ENCODE measurements at places on chromosomes 3 and 15.

DNA sequence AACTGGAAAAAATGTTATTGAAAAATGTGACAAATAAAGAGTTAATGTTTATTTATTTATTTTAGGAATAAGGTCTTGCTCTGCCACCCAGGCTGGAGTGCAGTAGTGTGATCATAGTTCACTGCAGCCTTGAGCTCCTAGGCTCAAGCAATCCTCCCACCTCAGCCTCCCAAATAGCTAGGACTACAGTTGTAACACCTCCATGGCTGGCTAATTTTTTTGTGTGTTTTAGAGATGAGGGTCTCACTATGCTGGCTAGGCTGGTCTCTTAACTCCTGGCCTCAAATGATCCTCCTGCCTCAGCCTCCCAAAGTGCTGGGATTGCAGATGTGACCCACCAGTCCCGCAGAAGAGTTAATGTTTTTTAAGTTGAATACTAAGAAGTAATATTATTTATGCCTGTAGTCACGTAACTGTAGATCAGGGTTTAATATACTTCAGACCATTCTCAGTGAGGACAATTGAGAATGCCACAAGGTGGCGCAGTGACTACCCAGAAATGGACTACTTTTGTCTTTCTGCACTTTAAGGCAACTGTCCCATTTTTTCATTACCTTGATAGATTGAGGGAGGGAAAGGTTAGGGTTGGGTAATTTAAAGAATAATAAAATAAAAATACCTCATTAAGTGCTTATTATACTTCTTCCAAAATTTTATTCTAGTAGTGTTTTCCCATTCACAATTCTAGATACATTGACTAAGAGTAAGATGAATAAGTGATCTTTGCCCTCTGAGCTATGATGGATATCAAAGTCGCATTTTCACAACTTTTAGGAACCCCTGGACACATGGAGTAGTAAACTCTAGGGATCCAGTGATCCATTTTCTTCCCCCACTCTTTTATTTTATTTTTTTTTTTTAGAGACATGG is 6.0 kb downstream of the MUC13 start:
- DNase-seq, result peak; percentile 29

GRCh38 chr3:23739536-23739935 is 66.2 kb upstream of the UBE2E1 start:
- no peak for DNase-seq

GRCh38 chr15:90807074-90807785 is 61.2 kb upstream of the FURIN start:
- DNase-seq, result no peak

DNA sequence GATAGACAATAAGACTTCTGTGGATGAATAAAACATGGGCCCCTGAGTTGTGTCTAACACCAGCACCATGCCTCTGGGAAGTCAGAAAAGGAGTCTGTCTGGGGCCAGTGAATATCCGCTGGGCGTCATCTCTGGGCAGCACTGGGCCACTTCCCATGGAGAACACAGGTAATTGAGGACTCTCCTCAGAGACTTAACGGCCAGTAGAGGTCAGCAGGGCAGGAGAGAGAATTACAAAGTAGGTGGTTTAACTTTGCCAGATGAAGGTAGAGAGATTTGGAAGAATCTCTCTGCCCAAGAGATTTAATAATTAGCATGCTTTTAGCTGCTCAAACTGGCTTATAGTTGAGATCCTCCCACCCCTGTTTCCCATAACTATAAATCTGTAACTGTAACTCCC is 65.7 kb downstream of the OCA2 start:
- DNase-seq, result no peak

GRCh38 chr3:105414841-105415240 is 48.1 kb downstream of the ALCAM start:
- DNase-seq, result no peak

- no peak for DNase-seq
Observed at GRCh38 chr3:144652573-144652972, 681.0 kb downstream of the DIPK2A start.

DNA sequence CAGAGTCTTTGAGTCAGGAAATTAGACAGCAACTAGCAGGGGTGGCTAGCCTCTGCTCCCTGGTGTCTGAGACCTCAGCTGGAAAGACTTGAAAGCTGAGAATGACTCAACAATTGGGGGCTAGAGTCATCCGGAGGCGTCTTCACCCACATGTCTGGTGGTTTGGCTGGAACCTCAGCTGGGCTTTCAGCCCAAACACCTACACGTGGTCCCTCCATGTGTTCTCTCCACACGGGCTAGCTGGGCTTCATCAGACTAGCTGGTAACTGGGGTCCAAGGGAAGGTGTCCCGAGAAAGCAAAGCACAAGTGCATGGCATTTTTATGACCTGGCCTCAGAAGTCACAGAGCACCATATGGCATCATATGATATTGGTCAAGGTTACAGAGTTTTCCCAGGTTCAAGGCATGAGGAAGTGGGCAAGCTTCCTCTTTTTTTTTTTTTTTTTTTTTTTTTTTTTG is 19.9 kb upstream of the ABHD2 start:
- DNase-seq, result no peak

DNA sequence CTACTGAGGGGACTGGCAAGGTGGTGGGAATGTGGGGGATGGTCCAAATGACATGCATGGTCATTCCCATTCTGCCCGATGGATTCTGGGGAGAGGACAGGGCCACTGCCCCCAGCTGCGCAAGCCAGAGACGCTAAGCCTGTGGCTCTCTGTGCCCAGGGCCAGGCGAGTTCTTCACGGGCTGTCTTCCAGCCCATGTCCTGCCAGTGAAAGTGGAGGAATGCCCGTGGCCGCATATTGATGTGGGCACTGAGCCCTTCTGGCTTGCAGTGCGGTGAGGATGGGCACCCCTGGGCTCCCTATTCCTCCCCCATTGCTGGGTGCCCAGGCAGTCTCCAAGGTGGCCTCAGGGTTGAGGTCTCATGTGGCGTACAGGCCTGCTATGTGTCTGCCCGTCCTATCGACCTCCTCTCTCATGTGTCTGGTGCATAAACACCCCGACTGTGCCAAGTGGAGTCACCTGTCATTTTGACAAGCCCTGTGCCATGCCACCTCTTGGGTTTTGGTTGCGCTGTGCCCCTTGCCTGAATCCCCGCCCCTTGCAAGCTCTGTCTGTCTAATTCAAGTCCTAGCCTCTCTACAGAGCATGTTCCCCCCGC is 116.8 kb downstream of the TMEM266 start:
- no peak for DNase-seq

DNA sequence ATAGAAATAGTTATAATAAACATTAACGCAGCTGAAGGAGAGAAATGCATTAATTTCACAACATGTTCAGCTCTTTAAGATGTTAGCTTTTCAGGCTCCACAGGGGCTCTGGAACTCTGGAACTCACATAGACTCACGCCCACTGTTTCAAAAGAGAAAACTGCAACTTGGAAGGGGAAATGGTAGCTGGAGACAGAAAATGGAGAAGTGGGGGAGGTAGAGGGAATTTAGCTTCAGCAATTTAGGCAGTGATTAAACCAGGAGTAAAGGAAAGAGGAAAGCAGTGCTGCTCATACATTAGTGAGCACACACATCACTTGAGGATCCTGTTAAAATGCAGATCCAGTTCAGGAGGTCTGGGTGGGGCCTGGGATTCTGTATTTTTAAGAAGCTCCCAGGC is 274.8 kb upstream of the TRIM42 start:
- DNase-seq, result no peak

DNA sequence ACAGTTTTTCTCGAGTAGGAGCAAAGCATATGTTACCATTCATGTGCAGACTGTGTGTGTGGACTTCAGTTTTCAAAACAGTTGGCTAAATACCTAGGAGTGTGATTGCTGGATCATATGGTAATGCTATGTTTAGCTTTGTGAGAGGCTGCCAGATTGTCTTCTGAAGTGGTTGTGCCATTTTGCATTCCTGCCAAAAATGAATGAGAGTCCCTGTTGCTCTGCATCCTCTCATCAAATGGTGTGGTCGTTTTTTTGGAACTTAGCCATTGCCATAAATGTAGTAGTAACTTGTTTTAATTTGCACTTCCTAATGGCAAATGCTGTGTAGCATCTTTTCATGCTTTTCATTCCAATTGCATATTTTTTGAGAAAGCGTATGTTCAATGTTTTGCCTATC is 77.2 kb upstream of the NDN start:
- no peak for DNase-seq

GRCh38 chr15:76217029-76217881 is 94.0 kb downstream of the ETFA start:
- no peak for DNase-seq

- DNase-seq, result no peak
Observed at GRCh38 chr3:117355566-117355965, 646.0 kb downstream of the TUSC7 start.

- no peak for DNase-seq
Observed at GRCh38 chr3:112126511-112126911, 6.5 kb downstream of the GCSAM start.

DNA sequence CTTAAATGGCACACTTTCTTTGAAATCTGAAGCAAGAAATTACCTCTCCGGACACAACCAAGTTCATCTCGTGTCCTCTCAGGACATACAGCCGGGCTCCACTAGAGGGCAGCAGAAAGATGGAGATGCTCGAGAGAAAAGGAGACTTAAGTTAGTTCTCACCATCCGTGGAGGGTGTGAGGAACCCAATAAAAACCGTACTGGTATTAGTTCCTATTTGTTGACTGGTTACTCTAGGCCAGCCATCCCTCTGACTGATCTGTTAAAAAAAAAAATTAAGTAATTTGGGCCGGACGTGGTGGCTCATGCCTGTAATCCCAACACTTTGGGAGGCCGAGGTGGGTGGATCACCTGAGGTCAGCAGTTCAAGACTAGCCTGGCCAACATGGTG is 7.9 kb upstream of the CYP11A1 start:
- DNase-seq, result peak; percentile 73

- DNase-seq, result no peak
Observed at GRCh38 chr15:41594801-41595746, 36.1 kb downstream of the TYRO3 start.

GRCh38 chr3:187011915-187012314 is 81.6 kb downstream of the ST6GAL1 start:
- DNase-seq, result no peak

GRCh38 chr3:129278966-129279906 is 566 bp downstream of the HMCES start:
- DNase-seq, result peak; percentile 16

DNA sequence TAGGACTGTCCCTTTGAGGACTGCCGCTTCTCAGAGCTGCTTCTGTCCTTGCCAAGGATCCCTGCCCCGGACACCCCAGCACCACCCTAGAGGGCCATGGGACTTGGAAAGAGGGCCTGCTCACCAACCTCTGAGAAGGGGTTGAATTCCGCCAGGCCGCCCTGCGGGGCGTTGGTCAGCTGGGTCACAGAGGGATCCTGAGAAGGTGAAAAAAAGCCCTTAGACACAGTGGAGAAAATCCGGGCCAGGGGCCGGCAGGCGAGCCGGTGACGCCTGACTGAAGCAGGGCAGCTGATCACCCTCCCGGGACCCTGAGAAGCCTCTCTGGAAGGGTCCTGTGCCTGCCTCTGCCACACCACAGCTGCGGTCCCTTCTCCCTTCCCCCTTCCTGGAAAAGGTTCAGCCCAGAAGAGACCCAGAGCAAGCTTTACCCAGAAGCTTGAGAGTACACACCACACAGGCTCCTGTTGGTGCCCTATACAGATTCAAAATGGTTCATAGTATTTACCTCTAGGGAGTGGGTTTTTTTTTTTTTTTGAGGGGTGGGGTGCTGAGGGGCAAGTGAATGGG is 11.6 kb upstream of the ULK3 start:
- no peak for DNase-seq

DNA sequence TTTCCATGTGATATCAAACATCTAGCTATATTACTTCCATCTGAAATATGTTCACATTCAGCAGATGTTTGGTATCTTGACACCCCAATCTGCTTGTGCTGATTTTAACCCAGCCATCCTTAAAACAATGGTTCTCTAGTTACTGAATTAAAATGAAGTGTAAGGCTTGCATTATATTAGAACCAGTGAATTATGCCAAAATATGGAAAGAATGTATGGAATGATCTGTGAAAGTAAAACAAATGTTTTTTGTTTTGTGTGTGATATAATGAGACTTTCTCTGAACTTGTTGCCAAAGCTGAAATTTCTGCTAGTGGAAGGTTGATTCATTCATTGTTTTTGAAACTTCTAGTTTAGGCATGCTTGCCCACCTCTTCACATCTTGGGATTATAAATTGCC is 317.1 kb downstream of the MEX3B start:
- no peak for DNase-seq

DNA sequence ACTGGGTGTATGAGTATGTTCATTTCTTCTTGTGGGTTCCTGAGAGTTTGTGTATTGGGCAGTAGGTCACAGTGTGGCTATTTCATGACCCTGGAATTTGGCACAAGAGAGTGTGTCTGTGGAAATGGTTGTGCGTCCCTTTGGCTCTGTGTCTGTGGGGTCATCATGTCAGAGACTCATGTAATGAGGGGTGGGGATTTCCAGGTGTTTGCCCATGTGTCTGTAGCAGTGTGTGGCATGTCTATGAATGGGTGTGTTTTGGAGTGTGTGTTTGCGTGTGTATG is 1.3 kb upstream of the GATA2 start:
- no peak for DNase-seq

GRCh38 chr15:72902245-72902918 is 118.8 kb upstream of the ADPGK start:
- DNase-seq, result no peak

- no peak for DNase-seq
Observed at GRCh38 chr3:41464401-41464800, 265.1 kb downstream of the CTNNB1 start.

DNA sequence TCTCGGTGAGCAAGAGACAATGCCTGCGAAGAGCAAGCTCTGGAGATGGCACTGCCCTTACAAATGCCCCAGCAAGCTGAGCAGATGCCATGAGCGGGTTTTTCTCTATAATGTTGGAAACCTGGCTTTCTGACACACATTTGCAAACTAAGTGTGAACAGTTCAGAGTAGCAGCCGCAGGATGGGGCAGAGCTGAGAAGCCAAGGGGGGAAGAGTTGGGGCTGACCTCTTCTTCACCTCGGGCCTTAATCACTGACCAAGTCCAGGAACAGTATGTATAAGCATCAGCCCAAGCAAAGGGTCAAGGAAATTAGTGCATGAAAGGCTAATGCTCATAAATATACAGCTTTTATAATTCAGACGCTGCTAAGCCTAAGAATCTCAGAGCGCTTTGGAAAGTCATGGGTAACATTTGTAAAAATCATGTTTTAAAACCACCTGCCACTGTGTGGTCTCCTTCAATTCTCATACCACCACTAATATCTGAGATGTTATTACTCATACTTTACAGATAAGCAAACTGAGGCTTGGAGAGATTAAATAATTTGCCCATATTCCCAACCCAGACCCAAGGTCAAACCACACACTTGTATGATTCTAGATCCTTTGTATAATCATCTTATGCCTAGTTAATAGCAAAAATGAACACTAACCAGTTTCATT is 603.4 kb downstream of the FOXP1 start:
- no peak for DNase-seq

DNA sequence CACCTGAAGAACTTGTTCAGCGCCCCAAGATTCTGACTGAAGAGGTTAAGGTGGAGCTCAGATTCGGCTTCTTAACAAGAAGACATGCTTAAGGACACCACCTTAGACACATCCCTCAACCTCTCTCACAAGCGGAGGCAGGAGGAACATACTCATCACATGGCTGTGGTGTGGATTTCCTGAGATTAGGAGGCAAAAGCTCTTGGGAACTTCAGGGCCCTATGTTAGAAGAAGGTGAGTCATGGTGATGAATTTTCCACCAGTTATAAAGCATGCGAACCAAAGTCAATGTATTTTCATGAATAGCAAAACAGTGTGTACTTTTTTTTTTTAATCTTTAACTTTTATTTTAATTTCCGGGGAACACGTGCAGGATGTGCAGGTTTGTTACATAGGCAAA is 212.2 kb upstream of the SUCLG2 start:
- DNase-seq, result no peak

GRCh38 chr3:60291115-60291514 is 960.1 kb downstream of the FHIT start:
- DNase-seq, result no peak

- DNase-seq, result no peak
Observed at GRCh38 chr3:160739079-160739478, 17.0 kb upstream of the PPM1L start.

All from central memory CD8-positive, alpha-beta T cell (primary cell).